ENCODE measurements at places on chromosomes 6 and 20.

- no peak for DNase-seq
These were observed 35.1 kb downstream of the ATP9A start for GRCh38 chr20:51733070-51733469.

- no peak for DNase-seq
These were observed 173.5 kb upstream of the SNX9 start for GRCh38 chr6:157649311-157650260.

GRCh38 chr20:10706460-10706811, 32.6 kb upstream of the JAG1 start:
- no peak for DNase-seq

DNA sequence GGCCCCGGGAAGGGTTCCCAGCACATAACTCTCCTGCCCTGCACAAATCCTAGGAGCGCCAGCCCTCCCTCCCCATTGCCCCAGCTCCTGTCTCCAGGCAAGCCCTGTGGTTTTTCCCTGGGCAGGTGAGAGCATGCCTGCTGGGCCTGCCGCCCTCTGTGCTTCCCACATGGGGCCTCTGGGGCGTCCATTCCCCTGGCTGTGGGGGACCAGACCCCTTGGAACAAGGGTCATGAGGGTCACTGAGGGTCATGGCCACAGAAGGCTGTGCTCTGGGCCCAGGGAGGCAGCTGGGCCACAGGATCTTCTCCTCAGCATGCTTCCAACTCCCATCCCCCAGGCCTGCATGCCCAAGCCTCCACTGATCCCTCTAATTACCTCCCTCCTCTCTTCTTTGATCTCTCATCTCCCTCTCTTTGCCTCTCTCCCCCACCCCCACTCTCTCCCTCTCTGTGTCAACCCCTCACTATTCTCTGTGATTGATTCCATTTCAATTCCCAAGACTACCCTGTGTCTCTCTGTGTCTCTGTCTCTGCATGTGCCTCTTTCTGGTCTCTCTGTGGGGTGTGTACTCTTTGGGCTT, 6.1 kb downstream of the MDFI start:
- no peak for DNase-seq

GRCh38 chr6:2102316-2102883, 143.0 kb downstream of the GMDS start:
- no peak for DNase-seq

DNA sequence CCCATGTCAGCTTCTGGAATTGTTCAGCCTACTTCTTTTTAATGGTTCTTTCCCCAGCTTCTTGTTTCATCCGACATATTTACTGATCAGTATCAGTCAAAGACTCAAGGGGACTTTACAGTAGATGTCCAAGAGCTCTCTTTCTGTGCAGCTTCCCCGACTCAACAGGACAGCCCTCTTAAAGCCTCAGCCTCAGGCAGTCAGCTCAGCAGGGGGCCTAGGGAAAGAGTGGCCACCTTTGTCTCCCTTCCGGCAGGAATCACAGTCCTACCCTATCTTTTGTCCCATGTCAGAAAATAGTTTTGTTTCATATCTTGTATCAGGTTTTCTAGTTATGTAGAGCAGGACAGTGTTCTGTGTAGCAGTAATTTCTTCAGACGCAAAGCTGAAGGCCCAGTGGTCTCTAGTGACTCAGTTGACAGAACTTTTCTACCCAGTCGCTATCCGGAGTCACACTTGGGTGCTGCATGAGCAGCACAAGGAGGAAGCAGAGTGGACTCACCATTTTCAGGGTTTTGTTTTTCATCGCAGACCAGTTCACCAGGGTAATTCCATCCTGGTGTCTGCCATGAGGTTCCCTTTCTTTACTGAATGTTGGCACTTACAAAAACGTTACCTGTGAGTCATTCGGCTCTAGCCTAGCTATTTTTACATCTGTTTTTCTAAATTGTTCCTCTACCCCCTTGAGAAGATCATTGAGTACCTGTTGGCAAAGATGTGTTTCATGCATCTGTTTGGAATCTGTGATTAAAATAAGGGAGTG, 47.7 kb downstream of the SPATA2 start:
- DNase-seq: no peak

DNA sequence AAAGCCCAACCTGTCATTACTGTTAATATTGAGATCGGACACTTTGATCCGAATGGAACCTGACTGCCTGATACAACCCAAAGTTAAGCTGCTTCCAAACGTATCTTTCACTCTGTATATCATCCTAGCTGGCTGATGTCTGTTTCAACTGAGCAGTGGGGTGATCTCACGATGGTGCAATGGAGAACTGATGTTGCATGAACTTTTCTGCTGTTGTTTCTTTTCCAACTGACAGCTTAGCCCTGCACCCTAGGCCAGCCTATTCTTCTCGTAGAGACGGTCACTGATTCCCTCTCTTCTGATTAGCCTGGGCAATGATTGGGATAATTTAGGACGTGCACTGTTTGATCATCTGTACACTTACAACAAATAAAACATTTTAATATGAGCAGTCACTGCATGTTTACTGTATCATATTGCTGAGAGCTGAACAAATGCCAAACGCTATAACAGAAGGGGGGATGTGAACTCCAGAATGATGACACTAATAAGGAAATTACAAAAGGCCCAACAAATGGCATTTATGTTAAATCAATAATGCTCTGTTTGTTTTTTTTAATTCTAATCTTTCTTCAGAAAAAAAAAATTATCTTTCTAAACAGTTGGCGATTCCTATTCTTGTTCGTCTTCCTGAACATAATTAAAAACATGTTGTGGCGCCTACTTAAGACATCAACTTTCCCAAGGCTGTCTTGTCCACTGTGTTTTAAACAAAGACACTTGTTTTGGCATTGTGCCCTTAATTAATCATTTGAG, 184.8 kb downstream of the ZNF217 start:
- no peak for DNase-seq

DNA sequence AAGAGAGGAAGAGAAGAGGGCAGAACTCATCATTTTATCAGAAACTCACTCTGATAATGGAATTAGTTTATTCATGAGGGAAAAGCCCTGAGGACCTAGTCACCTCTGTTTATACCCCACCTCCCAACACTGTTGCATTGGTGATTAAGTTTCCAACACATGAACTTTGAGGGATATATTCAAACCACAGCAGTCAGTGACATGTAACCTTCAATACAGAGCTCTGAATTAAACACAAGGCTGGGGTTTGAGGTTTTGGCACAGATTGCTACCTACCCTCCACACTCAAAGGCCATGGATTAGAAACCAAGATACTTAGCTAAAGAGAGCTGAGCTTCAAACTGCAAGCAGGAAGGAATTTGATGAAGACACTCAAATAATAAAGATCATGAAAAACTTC, 48.5 kb upstream of the MOCS1 start:
- DNase-seq: no peak

DNA sequence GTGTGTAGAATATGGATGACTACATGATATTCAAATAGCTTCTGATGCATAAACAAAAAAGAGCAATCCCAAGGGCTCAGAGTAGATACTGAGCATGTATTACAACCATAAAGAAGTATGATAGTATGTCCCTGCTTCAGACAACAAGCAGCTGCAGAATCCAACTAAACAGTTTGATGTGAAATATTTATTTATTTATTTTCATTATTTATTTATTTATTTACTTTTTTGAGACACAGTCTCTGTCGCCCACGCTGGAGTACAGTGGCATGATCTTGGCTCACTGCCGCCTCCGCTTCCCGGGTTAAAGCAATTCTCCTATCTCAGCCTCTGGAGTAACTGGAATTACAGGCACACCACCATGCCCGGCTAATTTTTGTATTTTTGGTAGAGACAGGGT, 384.3 kb downstream of the KHDRBS2 start:
- no peak for DNase-seq

- no peak for DNase-seq
These were observed 9.2 kb upstream of the HLA-DOB start for GRCh38 chr6:32825966-32826365.

DNA sequence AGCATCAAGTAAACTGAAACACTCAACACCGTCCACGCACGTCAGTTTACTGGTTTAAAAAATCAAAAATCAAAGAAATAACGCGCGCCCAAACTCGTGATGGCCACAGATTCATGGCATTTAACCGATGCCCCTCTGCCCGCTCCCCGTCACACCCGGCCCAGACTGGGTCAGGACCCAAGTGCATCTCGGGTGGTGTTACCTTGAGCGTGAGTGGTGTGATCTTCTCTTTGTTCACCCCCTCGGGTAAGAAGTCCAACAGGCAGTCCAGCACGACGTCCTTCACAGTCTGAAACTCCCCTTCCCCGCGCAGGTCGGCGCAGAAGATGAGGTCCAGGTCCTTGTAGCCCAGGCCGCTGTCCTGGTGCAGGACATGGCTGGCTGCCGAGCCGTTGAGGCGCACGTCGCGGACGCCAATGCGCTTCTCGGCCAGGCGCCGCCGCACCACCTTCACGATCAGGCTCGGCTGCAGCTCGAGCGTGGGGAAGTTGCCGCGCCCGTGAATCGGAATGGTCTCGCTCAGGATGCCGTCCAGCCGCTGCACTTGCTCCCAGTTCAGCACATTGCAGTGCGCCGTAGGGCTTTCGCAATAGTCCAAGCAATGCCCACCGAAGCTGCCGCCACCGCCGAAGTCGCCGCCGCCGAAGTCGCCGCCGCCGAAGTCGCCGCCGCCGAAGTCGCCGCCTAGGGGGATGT, 945 bp downstream of the TENT5A start:
- no peak for DNase-seq

GRCh38 chr20:2899243-2899642, 26.0 kb downstream of the PTPRA start:
- DNase-seq: no peak

DNA sequence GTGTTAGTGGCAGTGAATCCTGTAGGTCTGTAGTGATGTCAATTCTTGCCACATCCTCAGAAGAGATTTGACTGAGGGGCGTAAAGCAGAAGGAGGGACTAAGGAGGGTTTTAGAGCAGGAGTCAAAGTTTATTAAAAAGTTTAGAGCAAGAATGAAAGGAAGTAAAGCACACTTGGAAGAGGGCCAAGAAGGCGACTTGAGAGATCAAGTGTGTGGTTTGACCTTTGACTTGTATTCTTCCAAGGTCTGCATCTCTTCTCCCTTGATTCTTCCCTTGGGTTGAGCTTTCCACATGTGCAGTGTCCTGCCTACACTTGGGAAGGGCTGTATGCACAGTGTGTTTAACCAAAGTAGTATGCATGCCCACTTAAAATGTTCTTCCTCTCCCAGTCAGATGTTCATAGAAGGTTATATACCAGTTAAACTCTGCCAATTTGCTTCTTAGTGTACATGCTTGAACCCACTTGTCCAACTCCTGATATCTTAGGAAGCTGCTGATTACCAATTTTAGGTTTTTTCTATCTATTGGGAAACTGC, 627.6 kb downstream of the MMUT start:
- DNase-seq: no peak

DNA sequence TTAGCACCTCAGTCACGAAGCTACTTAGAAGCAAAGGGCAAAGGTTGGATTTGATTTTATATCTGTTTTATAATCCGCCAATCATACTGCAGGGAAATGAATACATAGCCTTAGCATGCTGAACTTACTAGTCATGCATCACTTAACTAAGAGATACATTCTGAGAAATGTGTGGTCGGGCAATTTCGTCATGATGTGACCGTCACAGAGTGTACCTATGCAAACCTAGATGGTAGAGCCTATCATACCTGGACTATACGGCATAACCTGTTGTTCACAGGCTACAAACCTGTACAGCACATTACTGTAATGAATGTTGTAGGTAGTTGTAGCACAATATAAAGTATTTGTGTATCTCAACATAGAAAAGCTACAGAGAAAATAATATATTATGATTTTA, 345.2 kb upstream of the RGS17 start:
- DNase-seq: no peak

- no peak for DNase-seq
These were observed 30.5 kb downstream of the ANKEF1 start for GRCh38 chr20:10065154-10065833.

DNA sequence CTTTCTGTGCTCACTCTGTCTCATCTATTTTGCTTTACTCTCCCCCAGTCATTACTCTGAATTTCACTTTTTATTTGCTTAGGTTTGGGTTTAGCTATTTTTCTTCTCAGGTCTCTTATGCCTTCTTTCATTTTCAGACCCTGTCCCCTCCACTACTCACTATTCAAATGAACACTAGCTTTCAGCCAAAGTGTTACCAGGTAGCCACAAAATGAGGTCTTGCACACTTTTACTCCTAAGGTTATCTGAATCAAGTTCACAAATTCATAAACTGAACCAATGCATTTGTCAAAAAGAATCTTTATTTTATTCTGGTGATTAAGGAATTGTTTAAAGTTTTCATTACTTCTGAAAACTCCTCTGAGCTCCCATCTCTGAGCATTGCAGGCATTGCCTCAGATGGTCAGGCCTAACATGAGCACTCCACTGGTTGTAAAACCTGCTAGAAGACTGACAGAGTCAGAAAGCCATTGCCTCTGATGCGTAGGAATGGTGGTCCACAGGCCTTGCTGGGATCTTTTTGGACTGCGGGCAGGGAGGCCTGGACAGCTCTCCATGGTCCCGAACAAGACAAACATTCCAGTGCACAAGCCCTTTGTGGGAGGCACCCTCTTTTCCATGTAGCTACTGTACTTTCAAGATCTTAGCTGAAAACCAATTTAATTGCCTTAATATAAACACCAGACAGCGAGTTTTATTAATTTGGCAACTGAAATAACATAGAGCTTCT, 48.5 kb downstream of the FYN start:
- DNase-seq: no peak

DNA sequence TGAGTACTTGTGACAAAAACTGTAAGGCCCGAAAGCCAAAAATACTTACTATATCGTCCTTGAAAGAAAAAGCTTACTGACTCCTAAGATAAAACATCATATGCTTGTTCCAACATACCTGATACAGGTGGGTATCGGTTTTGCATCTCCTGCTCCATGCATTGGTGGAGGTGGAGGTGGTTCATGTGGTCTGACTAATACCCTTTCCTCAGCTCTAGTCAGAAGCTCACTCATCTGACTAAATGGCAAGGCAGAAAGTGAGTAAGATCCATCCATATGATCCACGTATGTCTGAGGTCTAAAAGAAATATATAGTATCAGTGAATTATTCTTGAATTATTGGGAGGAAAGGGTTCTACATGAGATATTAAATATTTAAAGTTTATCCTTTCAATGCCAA, 76.2 kb downstream of the WASF1 start:
- no peak for DNase-seq

GRCh38 chr6:111119571-111120329, 32.4 kb downstream of the SLC16A10 start:
- no peak for DNase-seq

GRCh38 chr6:150499882-150500312, 99.8 kb upstream of the PLEKHG1 start:
- no peak for DNase-seq

DNA sequence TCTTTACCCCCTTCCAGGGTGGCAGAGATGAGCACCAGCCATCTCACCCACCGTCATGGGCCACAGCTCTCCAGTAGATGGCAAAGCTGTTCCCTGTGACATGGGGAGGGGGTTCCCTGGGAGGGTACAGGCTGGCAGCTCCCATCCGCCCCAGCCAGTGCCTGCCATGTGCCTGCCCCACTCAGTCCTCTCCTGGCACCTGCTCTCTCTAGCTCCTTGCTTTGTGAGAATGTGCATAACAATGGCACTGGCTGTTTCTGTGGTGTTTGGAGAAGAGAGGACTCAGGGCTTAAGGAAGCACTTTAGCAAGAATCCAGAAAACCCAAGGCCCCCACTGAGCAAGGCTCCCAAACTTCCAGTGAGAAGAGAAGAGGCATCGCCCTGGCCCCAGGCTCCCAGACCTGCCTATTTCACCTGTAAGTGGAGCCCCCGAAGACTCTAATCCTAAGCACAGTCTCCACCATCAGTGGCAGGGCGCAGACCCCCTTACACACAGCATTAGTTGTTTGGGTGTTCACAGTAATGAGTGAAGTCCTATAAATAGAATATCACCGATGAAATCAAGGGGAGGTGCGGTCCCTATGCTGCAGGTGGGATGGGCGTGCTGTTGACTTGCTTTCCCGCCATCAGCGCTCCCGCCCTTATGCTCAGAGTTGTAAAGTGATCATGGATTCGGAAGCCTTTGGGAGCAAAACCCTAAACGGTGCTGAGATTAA, 110.2 kb downstream of the AGPAT4 start:
- no peak for DNase-seq
